ENCODE measurements at places on chromosomes 11 and 22. TPM values are rescaled to one million over a fixed set of nuclear protein-coding genes. Genes with fewer than 3 reads are reported as not detected.
A peak's percentile ranks its signal among the peaks of the same experiment; 100 is the strongest.

GRCh38 chr11:77152846-77153245, 24.8 kb downstream of the MYO7A start:
- no peak overlapping the region for H3K27ac ChIP-seq
- no peaks in the 10 kb centered on the region for H3K36me3 ChIP-seq
- peaks cover 2% of the 10 kb centered on the region for H3K27me3 ChIP-seq
- no peak for DNase-seq

GRCh38 chr22:39384750-39385480, 14.7 kb upstream of the TAB1 start:
- peaks cover 6% of the 10 kb centered on the region for H3K4me1 ChIP-seq
- no peak overlapping the region for H3K4me3 ChIP-seq
- H3K27ac ChIP-seq: no peak overlapping the region
- DNase-seq: no peak
- no peaks in the 10 kb centered on the region for H3K27me3 ChIP-seq

GRCh38 chr11:206526-207207, 532 bp downstream of the BET1L start:
- peaks cover 53% of the 10 kb centered on the region for H3K4me1 ChIP-seq
- peak overlapping the region; percentile 99 for H3K4me3 ChIP-seq
- no peaks in the 10 kb centered on the region for H3K27me3 ChIP-seq
- DNase-seq: peak; percentile 70

The CHADL gene
- 0.36 TPM for total RNA-seq

- peaks cover 15% of the 10 kb centered on the region for H3K4me1 ChIP-seq
- no peak overlapping the region for H3K4me3 ChIP-seq
- no peak for DNase-seq
These were observed 33.5 kb downstream of the NFRKB start for GRCh38 chr11:129861702-129862522.

The TBX10 gene
- not detected for total RNA-seq

The SAA4 gene
- total RNA-seq: not detected

The PAMR1 gene
- total RNA-seq: 2.9 TPM
